Stimulated activated CD4-positive, alpha-beta T cell treated with anti-CD3 and anti-CD28 coated beads, Interleukin-4, amount 100 ng/mL, for 1 hour (primary cell): ENCODE measurements at places on chromosomes 5 and 9.

GRCh38 chr5:55236800-55237199, 3.4 kb upstream of the CCNO start:
- DNase-seq: no peak

- no peak for DNase-seq
Measured at GRCh38 chr5:132556153-132556762, 519 bp upstream of the RAD50 start.

GRCh38 chr9:70285246-70285645, 26.5 kb downstream of the SMC5 start:
- no peak for DNase-seq

DNA sequence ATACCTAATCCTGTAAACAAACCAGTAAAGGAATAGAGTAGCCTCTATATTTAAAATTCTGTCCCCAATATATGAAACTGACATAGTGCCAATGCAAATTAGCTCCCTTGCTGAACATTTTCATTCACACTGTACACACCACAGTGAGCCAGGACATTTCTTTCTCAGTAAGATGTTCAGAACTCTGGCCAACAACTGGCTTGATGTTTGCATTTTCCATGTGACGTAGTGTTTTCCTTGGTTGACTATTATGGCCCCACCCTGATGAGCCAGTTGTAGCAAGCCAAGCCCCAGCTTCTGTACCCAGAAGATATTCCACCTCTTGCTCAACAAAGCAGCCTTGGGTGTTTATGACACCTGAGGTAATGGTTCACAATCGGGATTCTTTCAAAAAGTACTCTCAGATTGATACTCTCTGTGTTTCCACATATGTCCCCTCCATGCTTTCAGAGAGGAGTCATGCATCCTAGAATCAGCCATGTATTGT, 17.7 kb upstream of the ANXA1 start:
- no peak for DNase-seq

DNA sequence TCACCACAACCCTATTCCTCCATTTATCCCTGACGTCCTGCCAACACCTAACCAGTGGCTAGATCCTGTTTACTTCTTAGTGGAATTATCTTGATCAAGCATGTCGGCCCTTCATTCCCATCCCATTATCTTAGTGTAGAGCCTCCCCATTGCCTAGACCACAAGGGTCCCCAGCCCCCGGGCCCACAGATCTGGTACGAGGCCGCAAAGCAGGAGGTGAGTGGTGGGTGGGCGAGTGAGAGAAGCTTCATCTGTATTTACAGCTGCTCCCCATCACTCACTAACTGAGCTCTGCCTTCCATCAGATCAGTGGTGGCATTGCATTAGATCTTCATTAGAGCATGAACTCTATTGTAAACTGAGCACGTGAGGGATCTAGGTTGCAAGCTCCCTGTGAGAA, 182.7 kb downstream of the TSSK1B start:
- DNase-seq: no peak

DNA sequence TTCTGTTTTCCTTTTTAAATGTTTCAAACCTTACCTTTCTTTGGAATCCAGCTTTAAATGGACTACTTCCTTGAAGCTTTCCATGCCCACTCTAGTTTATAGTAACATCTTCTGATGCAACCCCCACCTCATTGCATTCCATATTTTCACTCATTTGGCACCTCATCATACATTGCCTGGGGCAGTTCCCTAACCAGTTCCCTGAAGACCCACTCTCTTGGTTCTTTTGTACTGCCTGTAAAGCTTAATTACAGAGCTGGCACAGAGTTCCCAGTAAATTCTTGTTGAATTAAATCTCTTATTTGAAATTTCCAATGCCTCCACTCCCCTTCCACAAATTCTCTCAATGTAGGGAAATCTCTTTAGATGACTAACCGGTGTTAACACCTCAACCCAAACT, 257.2 kb downstream of the ARRDC3 start:
- no peak for DNase-seq

DNA sequence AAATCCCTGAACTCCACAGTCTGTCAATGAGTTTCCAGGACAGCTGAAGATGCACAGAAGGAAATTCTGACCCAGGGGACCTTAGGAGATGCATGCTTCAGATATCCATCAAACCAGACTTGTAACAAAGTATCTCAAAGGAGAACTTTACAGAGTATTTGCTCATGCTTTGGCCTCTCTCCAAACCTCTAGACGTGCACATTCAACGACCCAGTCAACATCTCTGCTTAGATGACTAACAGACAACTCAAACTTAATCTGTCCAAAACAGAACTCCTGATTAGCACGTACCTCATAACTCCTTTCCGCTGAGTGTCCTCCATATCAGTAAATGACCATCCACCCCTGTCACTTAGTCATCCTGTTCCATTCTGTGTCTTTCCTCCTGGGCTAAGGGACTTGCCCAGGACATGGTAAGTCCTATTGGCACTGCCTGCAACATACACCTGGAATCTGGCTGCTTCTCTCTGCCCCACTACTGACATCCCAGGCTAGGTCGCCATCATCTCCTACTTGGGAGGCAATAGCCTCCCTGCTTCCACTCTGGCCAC, 107.4 kb downstream of the LMNB1 start:
- DNase-seq: no peak

DNA sequence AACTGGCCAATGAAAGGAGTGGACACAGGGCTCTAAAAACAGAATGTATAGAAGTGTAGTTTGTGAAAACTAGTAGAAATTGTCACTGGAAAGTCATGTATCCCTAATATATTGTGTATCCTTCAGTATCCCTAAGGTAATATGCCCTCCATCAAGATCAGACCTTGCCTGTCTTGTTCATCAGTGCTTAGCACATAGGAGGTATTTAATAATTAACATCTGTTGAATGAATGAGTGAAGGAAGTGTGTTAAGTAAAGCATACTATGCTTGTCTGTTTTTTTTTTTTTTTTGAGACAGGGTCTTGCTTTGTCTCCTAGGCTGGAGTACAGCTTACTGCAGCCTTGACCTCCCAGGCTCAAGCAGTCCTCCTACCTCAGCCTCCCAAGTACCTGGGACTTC, 15.8 kb downstream of the GAPVD1 start:
- DNase-seq: no peak

DNA sequence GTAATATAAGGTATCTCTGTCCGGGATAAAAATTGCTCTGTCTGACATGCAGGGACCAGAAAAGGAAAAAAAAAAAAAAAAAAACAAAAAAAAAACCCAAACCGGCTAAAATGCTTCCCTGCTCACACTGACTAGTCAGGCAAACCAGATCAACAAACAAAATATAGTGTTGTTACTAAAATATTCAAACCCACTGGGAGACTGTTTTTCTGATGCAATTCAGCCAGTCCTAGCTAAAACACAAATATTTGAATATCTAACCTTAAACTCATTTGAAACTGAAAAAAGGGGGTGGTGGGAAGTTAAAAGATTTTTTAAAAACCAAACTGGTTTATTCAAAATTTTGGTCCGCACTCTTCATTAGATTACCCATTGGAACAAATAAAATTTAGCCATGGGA, 61.0 kb downstream of the APBA1 start:
- DNase-seq: no peak

DNA sequence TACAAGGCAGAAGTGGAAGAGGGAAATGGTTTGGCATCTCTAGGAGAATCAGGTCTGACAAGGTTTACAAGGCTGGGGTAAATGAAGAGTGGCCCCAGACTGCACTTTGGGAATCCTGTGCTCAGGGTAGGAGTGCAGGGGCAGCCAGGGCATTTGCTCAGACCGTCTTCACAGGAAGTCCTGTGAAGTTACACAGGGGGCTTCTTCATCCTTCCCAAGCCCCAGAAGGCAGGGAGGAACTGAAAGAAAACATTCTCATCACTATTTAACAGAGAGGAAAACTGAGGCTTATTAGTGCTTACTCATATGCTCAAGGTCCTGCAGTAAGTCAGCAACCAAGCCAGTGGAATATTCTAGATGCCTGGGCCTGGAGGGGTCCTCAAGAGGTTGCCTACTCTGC, 80.7 kb downstream of the NRG2 start:
- no peak for DNase-seq

DNA sequence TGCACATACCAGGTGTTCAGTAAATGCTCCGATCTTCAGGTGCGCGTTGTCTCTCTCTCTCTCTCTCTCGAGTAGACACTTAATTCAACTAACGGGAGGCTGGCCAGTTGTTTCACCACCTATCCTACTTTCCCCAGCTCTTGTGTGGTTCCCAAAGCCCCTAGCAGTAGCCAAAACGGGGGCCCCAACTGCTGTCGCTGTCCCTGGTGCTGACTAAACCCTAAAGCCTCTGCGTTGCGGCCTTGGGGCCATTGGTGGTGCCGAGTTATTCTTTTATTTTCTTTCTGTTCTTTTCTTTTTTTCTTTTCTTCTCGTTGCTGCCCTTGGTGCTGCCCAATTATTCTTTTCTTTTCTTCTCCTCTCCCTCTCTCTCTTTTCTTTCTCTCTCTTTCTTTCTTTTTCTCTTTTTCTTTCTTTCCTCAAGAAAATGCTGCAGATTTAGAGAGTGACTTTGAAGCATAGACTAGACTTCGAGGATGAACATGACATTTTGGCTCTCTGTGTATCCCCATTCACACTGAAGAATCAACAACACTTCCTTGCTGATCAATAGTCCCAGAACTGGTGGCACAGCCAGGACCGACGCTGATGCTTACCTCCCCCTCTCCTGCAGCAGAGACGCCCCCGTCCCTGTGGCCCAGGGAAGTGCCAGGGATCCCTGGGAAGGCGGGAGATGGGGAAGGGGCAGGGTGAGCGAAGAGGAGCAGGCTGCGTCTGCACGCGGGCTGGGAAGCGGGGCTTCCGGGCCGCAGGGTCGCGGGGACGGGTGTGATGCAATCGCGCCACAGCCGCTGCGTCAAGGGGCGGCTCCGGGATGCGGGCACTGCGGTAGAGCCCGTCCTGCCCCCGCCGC, at the start of gene FBLL1:
FBLL1 (plus strand) TSS at position 785 of the 853 bp plus-strand sequence. CDS start 200 bp downstream, outside the sequence.
- peak; percentile 29 for DNase-seq

- no peak for DNase-seq
Measured at GRCh38 chr5:96247708-96248107, 185.3 kb downstream of the PCSK1 start.

DNA sequence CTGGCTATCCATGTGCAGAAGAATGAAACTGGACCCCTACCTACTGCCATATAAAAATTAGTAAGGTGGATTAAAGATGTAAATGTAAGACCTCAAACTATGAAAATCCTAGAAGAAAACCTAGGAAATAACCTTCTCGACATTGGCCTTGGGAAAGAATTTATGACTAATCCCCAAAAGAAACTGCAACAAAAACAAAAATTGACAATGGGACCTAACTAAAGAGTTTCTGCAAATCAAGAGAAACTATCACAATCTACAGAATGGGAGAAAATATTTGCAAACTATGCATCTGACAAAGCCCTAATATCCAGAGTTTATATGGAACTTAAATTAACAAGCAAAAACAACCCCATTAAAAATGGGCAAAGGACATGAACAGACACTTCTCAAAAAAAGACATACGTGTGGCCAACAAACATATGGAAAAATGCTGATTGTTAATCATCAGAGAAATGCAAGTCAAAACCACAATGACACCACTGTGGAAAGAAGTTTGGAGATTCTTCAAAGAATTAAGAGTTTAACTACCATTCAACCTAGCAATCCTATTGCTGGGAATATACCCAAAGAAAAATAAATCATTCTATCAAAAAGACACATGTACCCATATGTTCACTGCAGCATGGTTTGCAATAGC, 98.5 kb downstream of the NR3C1 start:
- no peak for DNase-seq

GRCh38 chr9:28762167-28762566, 1188.9 kb upstream of the C9orf72 start:
- no peak for DNase-seq

- DNase-seq: no peak
Measured at GRCh38 chr9:133821601-133822429, 83.7 kb upstream of the SARDH start.

DNA sequence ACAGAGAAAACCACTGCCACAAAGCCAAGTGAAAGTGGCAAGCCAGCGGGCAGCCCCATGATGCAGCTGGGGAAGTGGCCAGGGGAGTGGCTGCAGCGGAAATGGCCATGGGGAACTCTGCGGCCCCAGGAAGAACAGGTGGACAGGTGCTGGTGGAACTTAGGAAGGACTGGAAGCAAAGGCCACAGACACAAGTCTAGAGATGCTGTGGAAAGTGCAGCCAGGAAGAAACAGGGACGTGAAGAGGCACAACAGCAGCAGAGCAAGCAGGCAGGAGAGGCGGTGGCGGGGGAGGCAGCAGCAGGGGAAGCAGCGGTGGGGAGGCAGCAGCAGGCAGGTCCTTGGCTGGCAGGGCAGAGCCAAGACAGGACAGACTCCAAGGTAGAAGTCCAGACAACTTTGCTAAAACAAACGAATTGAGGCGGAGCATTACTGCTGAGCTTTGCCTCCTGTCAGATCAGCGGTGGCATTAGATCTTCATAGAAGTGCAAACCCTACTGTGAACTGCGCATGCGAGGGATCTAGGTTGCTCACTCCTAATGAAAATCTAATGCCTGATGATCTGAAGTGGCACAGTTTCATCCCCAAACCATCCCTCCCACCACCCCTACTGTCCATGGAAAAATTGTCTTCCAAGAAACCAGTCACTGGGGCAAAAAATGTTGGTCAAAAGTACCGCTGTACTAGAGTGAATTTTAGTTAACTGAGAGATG, 11.8 kb downstream of the SURF6 start:
- no peak for DNase-seq

- no peak for DNase-seq
Measured at GRCh38 chr5:176744584-176744965, 65.8 kb upstream of the UNC5A start.

DNA sequence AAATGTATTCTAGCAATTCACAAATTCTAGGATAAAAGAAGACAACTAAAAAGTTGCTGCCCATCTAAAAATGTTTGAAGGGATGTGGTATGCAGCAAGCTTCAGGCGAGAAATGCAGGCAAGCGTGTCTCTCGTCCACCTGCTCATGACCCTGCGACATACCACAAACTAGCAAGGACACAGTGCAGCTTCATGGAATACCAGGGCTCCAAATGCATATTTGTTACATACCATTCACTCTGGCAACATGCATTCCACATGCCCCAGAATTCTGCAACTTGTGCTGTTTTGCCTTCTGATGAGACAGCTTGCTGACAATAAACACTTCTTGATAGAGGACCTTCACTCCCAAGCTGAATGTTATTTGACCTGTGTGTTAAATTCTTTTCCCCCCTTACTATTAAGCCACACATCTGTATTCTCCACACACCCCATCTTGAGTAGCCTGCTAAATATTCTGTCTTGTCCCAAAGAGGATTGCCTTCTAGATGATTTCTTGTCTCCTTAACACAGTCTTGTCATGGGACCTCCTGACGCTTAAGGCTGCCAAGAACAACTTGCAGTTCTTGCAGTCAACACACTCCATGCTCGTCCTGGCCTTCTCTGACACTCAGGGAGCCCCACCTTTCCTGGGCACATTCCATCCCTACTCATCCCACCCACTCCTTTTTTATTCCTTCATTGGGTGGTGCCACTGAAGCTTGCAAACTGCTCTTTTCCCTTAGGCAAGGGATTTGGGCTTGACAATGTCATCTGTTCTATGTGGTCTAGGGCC, 340.5 kb downstream of the PIK3R1 start:
- DNase-seq: no peak

GRCh38 chr5:178524093-178524882, 65.9 kb downstream of the COL23A1 start:
- DNase-seq: no peak
